Foreskin keratinocyte (primary cell): ENCODE measurements at places on chromosomes 7 and 10.

GRCh38 chr10:48748573-48748972, 63.9 kb downstream of the WDFY4 start:
- DNase-seq = no peak

DNA sequence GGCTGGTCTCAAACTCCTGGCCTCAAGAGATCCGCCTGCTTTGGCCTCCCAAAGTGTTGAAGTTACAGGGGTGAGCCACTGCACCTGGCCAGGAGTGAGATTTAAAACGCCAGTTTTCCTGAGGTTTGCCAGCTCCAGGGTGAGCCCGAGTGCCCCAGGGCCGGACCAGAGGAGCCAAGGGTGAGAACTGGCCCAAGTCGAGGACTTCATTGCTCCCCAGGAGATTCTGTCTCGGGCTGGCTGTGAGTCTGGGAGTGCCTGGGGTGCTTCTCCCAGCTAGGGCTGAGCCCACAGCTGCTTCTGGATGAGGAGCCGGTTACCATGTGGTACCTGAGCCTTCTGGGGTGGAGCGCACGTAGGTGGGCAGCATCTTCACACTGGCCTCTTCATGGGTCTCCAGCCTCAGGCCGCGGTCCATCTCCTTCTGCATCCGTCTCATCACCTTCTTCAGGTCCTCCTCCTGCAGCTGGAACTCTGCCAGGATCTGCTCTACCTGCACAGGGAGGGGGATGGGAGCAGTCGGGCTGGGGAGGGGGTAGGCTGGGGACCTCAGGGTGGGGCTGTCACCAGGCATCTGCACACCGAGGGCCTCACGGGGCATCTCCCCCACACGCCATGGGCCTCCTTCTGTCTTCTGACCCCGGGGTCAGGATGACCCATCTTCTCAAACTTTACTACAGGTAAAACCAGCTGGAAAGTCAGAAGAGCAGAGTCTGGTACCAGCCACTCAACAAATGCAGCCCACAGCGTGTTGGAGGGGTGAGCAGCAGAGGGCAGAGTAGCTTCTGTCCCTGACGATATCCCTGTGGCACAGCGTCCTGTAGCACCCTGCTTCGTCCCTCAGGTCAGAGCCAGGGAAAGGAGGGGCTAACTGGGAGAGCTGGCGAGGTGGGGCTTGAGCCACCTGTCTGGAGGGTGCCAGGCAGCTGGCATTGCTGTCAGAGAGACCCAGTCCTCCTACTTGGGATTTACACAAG, 12.1 kb upstream of the MYL7 start:
- DNase-seq = no peak

DNA sequence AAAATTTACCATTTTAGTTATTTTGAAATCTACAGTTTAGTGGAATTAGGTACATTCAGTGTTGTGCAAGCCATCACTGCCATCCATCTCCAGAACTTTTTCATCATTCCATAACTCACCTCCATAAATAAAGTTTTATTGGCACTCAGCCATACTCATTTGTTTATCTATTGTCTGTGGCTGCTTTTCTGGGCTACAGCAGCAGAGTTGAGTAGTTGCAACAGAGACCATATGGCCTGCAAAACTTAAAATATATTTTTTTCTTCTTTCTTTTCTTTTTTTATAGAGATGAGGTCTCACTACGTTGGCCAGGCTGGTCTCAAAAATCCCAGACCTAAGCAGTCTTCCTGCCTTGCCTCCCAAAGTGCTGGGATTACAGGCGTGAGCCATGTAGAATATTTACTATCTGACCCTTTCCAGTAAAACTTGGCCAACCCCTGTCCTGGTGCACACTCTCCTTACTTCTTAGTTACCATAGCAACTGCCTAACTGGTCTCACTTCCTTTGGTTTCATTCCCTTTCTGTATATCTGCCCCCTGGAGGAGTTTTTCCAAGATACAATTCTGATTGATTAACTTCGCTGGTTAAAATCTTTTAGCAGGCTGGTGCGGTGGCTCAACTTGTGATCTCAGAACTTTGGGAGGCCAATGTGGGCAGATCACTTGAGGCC, 133.2 kb downstream of the CUX1 start:
- no peak for DNase-seq

- no peak for DNase-seq
Measured at GRCh38 chr10:65415318-65415717, 1510.5 kb upstream of the LRRTM3 start.

- no peak for DNase-seq
Measured at GRCh38 chr7:154743206-154743605, 259.7 kb downstream of the PAXIP1 start.

DNA sequence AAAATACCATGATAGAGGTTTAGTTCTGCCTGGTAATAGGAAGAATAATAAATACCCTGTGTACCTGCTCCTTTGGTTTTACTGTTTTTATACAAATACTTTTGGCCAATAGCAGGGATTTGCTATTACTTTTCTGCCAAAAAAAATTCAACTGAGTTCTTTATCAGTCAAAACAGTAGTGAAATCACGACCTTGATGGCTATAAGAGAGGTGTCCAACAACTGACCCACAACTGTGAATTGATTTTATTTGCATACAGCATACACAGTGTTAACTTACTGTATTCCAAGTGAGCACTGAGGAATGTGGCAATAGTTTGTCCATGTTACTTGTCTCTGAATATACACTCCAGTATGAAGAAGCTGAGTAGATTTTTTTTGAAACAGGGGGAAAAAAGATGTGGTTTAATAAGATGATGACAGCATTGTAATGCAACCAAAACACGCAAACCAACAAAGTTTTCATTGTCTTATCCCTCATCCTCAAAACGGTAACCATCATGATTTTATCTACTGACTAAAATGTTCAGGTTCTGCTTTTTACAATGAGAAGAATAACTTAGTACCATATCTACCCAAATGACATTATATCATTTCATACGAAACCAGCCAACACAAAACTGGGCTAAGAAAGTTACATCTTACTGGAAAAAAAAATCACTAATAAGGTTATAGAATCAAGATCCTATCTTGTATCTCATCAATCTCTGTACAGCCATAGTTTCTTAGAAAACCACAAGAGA, 63.3 kb downstream of the GSAP start:
- DNase-seq = no peak

- no peak for DNase-seq
Measured at GRCh38 chr7:140639366-140640053, 1.1 kb downstream of the DENND2A start.

DNA sequence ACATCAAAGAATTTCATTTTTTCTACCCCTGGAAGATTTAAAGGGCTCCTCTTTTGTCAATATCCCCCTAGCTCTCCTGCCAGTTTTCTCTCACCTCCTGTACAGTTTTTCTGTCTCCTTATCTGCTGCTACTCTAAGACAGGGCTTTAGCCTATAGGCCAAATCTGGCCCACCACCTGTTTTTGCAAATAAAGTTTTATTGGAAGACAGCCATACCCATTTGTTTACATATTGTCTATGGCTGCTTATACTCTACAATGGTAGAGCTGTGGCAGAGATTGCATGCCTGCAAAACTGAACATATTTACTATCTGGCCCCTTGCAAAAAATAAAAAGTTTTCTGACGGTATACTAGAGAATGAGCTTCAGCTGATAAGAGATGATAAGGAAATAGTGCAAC, 37.4 kb upstream of the GARS1 start:
- DNase-seq = no peak

- DNase-seq = peak; percentile 6
Measured at GRCh38 chr10:74640134-74640921, 186.1 kb upstream of the KAT6B start.

- no peak for DNase-seq
Measured at GRCh38 chr10:121183236-121183635, 332.1 kb downstream of the WDR11 start.

DNA sequence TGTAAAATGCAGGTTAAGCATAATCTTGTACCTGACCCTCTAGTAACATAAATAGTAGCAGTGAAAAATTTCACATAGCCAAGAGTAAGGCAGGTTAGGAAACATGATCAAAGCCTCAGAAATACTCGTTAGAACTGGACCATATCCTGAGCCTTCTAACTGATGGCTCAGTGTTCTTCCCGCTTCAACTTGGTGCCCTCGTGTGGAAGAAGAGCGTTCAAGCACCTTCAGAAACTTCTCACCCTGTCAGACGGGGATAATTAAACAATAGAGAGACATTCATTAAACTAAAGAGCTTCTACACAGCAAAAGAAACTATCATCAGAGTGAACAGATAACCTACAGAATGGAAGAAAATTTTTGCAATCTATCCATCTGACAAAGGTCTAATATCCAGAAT, 124.5 kb downstream of the MYOF start:
- no peak for DNase-seq

DNA sequence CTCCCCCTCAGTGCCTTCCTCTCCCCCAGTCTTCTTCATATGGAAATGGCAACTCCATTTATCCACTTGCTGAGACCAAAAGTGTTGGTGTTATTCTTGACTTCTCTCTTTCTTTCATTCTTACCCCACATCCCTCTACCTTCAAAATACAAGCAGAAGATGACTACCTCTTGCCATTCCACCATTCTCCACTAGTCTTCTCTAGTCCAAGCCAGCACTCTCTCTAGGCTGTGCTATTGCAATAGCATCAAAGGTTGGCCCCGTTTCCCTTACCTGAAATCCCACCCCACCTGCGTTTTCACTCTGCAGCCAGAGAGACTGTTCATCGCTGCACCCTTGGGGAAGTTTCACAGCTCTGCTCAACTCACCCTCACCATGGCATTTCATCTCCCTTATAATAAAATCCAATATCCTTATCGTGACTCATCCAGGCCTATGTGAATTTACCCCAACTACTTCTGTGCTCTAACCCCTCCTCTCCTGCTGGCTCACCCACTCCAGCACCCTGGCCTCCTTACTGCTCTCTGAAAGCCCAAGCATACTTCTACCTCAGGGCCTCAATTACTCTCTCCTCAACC, 109.1 kb downstream of the LSM5 start:
- no peak for DNase-seq

- DNase-seq = no peak
Measured at GRCh38 chr10:49187044-49187484, 1.1 kb downstream of the TMEM273 start.

DNA sequence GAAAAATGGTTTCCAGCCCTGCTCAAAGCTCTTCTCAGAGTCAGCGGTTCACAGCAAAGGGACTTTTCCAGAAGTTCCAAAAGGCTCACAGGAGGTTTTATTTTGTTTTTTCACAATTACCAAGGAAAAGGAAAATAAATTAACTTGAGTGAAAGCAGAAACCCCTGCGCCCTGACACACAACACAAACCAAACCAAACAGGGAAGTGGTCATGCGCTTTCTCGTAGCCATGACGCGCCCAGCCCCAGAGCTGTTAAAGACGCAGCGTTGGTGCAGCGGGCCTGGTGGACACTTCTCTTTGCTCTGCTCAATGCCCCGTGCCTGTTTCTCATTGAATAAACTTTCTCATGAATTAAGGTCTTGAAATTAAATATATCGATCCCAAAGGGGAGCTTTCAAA, 134.4 kb upstream of the LYZL2 start:
- DNase-seq = no peak

- no peak for DNase-seq
Measured at GRCh38 chr7:46723742-46724141, 802.7 kb upstream of the IGFBP3 start.

DNA sequence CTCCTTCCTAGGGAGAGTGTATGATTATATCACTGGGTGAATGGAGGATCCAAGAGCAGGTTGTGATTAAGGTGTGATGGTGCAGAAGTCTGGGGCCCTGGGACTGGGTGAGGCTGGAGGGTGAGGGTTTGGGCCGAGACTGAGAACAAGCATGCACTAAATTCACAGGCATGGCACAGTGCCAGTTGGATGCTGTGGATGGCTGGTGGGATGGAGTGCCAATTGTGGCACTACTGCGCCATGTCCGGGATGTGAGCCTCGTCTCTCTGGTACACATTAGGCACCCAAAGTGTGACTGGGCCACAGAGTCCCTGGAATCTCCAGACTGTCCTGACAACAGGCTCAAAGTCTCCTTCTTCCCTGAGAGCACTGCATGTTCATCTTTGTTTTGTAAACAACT, 208.1 kb downstream of the EMX2 start:
- no peak for DNase-seq

- no peak for DNase-seq
Measured at GRCh38 chr10:28774051-28774995, 97.0 kb downstream of the BAMBI start.

DNA sequence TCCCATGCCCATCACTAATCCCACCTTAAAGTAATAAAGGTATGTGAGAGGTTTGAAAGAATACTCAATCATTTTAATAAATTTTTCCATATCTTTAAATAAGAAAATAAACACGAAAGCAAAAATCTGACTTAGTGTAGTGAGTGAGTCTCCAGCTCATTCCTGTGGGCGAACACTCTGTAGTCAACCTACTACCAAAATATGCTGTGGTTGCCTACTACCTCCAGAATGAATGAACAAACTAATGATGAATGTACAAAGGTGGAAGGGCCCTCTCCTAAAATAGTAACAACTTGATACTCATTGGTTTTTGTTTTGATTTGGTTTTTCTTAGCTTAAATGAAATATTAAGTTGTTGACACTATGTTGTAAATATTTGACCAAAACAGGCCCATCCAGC, 195.5 kb upstream of the HPS1 start:
- DNase-seq = peak; percentile 8

GRCh38 chr7:134948736-134949135, 37.6 kb upstream of the AGBL3 start:
- no peak for DNase-seq

DNA sequence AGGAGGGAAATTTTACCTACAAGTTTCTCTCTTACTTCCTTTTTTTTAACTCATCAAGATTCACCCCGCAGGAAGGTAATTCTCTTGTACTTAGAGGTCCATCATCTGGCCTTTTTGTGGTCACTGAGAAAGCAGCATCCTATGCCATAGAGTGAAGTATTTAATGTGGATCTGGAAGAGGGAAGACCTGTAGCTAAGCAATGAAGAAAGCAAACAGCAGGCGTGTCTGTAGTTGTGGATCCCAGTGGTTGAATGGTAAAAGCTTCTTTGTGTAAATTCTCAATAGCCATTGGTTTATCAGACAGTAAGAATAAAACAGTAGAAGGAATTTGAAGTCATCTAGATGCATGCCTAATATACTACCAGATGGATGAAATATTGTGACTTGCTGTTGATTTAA, 196.4 kb downstream of the ANKRD7 start:
- no peak for DNase-seq

GRCh38 chr10:71383972-71384687, 12.6 kb upstream of the CDH23 start:
- no peak for DNase-seq

- no peak for DNase-seq
Measured at GRCh38 chr7:1922071-1922869, 252.2 kb downstream of the ELFN1 start.

DNA sequence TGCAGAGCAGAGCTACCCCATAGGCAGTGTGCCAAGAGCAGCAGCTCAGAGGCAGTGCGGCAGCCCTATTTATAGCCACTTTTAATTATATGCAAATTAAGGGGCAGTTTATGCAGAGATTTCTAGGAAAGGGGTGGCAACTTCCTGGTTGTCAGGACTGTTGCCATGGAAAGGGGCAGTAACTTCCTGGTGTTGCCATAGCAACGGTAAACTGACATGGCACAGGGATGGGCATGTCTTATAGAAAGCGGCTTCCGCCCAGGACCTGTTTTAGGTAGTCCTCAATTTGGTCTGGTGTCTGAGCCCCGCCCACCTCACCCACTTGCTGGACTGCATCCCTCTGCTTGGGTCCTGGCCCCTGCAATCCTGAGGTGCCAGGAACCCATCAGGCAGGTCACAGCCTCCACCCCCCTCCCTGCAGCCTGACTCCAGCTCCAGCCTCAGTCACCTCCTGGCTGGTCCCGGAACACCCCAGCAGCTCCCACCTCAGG, 115.8 kb downstream of the TMEM130 start:
- no peak for DNase-seq

- no peak for DNase-seq
Measured at GRCh38 chr7:24932815-24933214, 47.2 kb downstream of the OSBPL3 start.

GRCh38 chr10:100024748-100025147, 15.0 kb upstream of the DNMBP start:
- no peak for DNase-seq
